ENCODE measurements at places on chromosomes 6 and 20. TPM values are rescaled to one million over a fixed set of nuclear protein-coding genes. Genes with fewer than 3 reads are reported as not detected.

- DNase-seq = no peak
Measured at GRCh38 chr6:101605874-101606273, 212.4 kb downstream of the GRIK2 start.

GRCh38 chr6:123415844-123416468 lies 220.8 kb downstream of the TRDN start:
- DNase-seq = no peak

DNA sequence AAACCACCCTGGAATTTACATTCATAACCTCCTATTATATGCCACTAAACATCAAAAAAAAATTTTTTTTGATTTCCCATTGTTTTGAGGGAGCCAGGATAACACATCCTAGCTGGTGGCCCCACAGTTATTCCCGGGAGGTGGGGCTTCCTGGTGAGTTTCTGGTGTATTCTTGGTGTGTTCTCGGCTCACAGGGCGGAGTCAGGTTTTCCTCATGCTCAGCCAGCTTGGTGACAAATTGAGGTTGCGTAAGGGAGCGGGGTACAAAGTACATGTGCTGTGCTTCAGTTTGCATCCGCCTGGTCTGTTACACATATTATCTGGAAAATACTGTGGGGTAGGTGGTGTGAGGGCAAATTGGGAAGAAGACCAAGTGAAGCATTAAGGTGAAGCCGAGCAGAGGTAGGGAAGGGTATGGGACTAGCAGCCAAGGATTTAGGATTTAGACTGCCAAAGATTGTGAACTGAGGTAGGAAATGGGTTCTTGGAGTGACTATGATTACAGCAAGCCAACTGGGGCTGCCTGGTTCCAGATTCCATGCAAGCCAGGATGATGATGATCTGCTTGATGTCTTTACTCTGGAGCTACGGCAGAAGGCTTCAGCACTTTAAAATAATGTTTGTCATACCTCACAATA lies 46.2 kb upstream of the EEF1A1 start:
- DNase-seq = no peak

DNA sequence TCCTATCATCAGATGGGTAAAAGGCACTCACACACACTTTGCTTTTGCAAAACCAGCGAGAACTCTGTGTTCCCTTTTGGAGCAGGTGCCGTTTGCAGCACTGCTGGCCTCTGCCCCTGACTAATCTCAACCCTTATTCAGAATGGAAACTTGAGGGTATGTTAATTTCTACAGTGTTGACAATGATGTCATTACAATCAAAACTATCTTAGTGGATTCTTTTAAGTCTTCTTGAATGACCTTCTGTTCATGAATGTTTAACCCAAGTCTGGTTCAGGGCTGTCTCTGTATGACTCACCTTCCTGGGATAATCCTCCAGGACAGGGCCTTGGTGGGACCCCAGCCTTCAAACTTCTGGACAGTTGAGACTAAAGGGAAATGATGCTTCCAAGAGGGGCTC lies 197.9 kb downstream of the CDH4 start:
- DNase-seq = no peak

DNA sequence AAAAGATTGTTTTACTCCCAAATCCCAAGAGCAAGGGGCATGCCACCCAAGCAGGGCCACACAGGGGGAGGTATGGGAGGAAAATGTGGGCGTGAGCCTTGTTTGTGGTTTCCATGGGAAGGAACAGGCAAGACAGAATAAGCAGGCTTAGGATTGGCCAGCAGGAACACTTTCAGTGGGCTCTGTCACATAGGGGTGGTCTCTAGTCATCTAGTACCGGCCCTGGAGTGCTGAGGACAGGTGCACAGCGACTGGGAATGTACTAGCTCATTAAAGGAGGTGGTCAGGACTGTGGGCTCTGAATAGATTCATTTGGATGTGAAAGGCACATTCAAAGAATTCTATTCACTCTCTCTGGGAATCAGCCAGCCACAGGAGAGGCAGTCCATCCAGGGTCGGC lies 175.6 kb downstream of the TBC1D7 start:
- DNase-seq = no peak

GRCh38 chr6:36113703-36114102 lies 16.6 kb upstream of the MAPK13 start:
- no peak for DNase-seq

- no peak for DNase-seq
Measured at GRCh38 chr6:157143890-157144798, 179.2 kb downstream of the TMEM242 start.

DNA sequence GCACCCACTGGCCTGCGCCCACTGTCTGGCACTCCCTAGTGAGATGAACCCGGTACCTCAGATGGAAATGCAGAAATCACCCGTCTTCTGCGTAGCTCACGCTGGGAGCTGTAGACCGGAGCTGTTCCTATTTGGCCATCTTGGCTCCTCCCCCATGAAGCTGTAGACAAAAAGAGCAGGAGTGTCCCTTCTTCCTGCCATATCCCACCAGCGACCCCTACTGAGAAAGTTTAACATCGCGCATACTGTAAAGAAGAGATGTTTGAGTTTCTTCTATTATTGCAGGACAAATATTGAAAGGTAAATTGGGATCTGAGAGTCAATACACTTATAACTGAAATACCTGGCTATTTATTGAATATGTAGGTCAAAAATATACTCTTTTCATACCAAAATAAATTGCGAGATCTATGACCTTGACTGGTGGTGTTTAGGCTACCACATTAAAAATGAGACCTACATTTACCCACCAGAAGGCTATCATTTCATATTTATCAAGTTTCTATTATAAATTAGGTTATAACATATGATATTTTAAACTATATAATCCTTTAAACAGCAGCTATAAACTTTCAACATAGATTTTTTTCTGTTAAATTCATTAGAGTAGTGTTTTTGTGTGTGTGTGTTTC lies 586.3 kb downstream of the HTR1B start:
- DNase-seq = no peak

DNA sequence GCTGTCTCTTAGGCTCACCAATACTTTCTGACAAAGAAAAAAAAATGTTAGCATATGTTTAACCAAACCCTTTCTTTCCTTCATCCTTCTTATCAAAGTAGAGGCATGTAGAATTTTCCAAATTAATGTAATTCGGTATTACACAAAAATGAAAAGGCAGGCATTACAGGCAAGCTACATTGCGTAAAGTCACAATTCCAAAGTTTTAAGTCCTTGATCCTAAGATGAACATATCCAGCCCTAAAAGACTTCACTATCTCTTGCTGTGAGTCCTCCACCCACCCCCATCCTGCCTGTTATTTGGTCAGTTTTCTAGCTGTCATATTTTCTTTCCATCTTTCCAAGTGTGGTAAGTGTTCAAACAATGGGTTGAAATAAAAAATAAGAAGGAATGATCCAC lies 12.1 kb upstream of the TENT5A start:
- DNase-seq = no peak

DNA sequence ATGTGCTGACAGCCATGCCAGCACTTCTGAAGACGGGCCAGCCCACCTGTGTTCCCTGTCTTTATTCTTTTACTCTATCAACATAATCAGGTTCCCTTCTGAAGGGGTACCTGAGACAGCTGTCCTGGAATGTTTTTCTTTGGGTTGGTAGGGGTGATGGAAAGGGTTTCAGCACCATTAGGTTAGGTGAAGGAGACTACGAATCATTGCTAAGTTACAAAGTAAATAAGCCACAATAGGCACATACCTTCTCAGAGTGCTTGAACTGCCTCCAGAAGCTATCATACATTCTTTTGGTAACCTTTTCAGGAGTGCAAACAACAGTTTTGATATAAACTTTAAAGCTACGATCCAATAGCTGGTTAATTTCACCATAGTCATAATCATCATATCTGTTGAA lies 106.3 kb downstream of the SESN1 start:
- DNase-seq = no peak

- no peak for DNase-seq
Measured at GRCh38 chr20:48359692-48360341, 468.0 kb downstream of the PREX1 start.

- DNase-seq = no peak
Measured at GRCh38 chr6:16947375-16948015, 154.4 kb upstream of the STMND1 start.

DNA sequence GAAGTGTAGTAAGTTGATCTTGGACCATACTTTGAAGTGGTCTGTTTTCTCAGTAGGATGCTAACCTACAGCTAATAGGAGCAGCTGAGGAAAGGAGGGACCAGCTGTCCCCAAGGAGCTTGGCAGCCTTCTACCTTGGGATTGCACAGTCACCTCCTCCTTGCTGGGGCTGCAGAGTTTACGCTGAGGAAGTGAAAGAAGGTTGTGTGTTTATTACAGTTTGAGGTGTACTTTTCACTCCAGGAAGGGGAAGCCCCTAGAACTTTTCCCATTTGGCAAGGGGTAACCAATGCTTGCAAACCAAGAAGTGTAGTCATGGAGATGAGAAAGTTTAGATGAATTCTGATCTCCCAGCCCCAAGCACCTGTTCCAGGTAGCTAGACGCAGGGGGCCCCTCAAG lies 58.8 kb downstream of the BMP6 start:
- no peak for DNase-seq

GRCh38 chr20:20780127-20780824 lies 67.8 kb upstream of the RALGAPA2 start:
- no peak for DNase-seq

GRCh38 chr6:52285177-52286068 lies 881 bp upstream of the MCM3 start:
- DNase-seq = no peak

GRCh38 chr6:87155842-87156815 lies 764 bp downstream of the ZNF292 start:
- no peak for DNase-seq

- no peak for DNase-seq
Measured at GRCh38 chr6:89950879-89951391, 56.7 kb downstream of the GJA10 start.

Gene RAD21L1
- not detected for total RNA-seq

Gene HSPA12B
- 2.9 TPM for total RNA-seq

Gene GGTLC1
- not detected for total RNA-seq

Gene MCCD1
- not detected for total RNA-seq

Gene SLC22A2
- total RNA-seq = not detected

Gene HCK
- total RNA-seq = 10.1 TPM

Gene GJA10
- total RNA-seq = not detected

Gene NRSN2
- total RNA-seq = 6.3 TPM

Gene PRDM13
- not detected for total RNA-seq

Gene PLA2G7
- total RNA-seq = not detected

Gene NOTCH4
- 6.1 TPM for total RNA-seq
